ENCODE measurements at places on chromosomes 3 and 15.

DNA sequence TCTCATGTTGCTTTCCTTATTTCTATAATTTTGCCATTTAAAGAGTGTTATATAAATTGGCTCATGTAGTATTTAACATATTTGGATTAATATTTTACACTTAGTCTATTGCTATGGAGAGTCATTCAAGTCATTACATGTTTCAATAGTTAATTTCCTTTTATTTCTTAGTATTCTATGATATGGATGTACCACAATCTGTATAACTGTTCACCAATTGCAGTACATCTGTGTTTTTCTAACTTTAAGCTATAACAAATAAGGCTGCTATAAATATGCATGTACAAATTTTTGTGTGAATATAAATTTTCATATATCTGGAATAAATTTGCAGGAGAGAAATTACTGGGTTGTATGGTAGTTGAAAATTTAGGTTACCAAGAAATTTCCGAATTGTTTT, 993.4 kb downstream of the NAALADL2 start:
- DNase-seq, result no peak

GRCh38 chr3:29478611-29479010, 197.7 kb downstream of the RBMS3 start:
- no peak for DNase-seq

DNA sequence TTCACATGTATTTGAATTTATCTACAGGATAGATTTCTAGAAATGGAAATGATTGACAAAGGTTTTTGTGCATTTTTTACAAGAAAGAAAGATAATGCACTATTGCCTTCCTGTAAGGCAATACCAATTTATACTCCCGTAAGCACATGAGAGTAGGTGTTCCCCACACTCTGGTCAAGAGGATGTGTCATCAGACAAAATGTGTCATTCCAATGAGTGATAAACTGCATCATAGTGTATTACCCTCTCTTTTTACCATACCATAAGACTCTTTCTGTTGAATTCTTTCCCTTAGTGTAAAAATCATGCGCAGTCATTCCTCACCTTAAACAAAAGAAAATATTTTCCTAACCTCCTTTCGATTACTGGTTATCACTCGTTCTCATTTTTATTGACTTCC, 251.0 kb downstream of the ROBO1 start:
- DNase-seq, result no peak

GRCh38 chr15:44069489-44069888, 125.6 kb downstream of the FRMD5 start:
- DNase-seq, result no peak

- DNase-seq, result no peak
Measured at GRCh38 chr3:179837374-179837773, 184.5 kb downstream of the USP13 start.

GRCh38 chr3:14152233-14152962, 26.0 kb downstream of the XPC start:
- DNase-seq, result no peak

GRCh38 chr3:177516158-177517011, 319.1 kb upstream of the TBL1XR1 start:
- peak; percentile 96 for DNase-seq

GRCh38 chr3:139934613-139935015, 371 bp upstream of the CLSTN2 start:
- DNase-seq, result peak; percentile 55

- DNase-seq, result no peak
Measured at GRCh38 chr3:196969134-196969659, 564 bp upstream of the PIGZ start.

DNA sequence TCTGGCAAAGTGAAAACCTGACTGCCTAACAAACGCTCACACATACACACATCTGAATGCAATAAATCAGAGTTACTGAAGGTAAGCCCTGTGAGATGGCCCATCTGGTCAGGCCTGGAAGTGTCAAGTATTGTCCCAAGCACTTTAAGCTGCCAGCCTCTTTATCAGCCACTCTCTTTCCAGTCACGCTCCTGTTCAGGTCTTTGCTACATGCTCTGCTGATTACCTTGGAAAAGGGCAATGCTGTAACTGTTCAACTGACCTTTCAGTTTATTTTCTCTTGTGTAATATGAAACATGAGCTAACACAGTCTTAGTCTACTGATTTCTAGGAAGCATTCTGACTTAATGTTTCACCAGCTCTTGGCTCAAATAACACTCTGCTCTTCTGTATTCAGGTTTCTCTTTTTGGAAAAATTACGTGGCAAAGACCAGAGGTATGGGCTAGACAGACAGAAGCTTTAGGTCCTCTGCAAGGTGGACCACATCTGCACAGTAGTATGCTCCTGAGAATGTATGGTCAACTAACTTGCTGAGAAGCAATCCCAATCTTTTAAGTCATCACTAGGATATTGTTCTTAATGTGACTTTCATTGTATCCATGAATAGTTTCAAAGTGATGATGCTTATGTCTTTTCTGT, 44.5 kb downstream of the GBE1 start:
- DNase-seq, result peak; percentile 82

GRCh38 chr3:131705558-131706051, 202.8 kb upstream of the MRPL3 start:
- DNase-seq, result no peak

DNA sequence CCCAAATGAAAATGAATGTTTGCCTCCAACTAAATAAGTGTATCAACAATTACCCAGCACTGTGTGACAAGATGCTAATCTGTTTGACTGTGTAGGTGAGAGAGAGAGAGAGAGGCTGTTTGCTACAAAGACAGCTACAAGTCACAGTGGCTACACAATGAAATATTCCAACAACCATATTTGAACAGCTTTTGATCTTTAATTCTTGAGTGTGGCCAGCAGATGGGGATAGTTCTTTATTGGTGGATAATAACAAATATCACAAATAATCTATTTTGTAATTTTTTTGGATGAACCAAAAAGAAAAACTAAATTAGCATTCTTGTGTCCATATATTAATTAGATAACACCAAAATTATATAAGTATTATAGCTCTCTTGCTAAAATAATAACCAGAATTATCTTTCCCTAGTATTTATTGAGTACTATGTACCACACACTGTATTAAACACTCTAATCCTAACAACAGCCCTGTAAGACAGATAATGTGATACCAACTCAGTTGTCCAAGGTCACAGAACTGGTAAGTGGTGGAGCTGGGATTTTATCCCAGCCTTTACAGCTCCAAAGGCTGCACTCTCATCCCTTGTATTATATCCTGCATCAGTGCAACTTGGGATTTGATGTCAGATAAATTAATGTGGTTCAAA, 61.9 kb upstream of the C3orf80 start:
- no peak for DNase-seq

Measured in renal pelvis (tissue), 12 donors.